ENCODE measurements at places on chromosomes 4 and X.

DNA sequence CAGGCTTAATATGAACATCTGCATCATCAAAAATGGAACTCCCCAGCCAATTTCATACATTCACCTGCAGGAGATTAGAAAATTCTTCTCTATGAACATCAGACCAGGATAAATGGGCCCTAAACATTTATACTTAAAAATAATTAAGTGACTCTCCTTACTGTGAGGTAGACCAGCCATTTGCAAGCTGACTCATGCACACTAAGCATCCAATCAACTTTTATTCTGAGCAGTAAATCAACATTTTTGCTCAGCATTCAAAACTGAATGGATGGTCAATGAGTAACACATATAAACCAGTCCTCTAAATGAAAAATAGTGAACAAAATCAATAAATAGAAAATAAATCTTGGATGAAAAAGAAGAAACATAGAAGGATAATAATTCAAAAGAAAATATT, 19.9 kb upstream of the PCDH10 start:
- no peak for DNase-seq

- DNase-seq, result peak; percentile 81
Measured at GRCh38 chr4:1351854-1352566, 5.0 kb downstream of the UVSSA start.

DNA sequence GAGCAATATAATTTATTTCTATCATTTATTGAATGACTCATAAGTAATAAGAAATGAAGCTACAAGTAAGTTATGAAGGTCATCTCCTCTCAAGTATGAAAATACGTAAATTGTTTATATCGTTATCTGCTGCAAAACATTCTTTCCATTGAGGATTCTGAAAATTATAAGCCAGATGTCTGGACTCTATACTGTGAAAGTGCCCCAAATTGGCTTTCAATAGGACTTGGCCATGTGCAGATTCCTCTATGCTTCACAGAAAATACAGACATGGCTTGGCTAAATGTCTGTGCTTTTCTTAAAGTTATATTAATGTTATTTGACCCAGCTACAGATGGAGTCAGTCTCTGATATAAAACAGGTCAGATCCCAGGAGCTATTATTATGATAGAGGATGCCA, 2109.9 kb upstream of the AGA start:
- no peak for DNase-seq

DNA sequence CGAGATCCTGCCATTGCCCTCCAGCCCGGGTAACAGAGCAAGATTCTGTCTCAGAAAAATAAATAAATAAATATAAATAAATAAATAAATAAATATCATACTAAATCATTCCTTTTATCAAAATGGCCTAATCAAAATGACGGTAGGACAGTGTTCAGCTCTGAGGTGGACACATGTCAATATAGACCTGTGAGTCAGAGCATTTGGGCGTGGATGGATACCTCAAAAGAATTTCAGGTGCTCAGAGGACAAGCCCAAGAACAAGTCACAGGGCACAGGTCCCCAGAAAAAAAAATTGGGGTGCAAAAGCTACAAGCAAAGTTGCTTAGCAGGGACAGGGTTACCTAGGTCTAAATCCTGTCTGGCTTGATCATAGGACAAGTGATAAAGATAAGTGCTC, 204.7 kb upstream of the HS3ST1 start:
- DNase-seq, result no peak

DNA sequence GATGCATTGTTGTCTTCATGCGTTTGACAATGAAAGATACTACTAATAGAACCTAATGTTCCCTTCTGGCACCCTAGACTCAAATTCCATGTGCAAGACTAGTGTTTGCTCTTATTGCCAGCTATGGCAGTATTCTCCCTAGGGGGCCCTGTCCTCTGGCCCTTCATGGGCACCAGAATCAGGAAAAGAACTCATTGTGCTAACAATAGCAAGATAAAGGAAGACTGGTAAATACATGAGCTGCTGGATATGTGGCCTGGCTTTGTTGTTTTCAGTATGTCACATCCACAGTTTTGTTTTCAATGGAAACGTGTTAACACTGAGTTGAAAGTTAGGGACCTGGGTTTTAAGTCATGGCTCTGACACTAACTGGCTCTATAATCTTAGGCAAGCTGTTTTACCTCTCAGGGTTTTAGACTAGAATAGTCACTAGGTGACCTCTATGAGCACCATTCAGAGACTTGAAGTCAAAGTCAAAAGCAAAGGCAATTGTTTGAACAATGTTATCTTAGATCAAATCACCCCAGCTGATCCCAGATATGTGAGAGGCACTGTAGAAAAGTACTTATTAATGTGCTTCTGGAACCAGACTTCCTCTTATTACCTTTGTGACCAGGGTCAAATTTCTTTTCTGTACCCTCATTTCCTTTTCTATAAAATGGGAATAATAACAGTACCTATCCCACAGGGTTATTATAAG, 253.7 kb upstream of the DIAPH2 start:
- no peak for DNase-seq

DNA sequence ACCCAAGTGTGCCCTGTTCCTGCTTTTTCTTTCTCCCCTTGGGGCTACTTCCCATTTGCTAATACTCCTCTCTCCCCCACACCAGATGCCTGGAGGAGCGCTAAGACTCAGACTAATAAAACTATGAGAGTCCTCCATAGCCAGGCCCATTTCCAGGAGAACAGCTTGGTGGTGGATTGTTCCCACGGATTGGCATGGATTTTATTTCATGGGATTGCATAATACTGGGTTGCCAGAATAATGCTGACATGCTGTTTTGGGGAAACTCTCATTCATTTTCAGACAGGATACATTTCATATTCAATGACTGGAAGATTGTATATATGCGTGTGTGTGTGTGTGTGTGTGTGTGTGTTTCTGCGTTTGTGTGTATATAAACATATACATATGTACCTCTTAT, 447.5 kb upstream of the PITX2 start:
- DNase-seq, result no peak

DNA sequence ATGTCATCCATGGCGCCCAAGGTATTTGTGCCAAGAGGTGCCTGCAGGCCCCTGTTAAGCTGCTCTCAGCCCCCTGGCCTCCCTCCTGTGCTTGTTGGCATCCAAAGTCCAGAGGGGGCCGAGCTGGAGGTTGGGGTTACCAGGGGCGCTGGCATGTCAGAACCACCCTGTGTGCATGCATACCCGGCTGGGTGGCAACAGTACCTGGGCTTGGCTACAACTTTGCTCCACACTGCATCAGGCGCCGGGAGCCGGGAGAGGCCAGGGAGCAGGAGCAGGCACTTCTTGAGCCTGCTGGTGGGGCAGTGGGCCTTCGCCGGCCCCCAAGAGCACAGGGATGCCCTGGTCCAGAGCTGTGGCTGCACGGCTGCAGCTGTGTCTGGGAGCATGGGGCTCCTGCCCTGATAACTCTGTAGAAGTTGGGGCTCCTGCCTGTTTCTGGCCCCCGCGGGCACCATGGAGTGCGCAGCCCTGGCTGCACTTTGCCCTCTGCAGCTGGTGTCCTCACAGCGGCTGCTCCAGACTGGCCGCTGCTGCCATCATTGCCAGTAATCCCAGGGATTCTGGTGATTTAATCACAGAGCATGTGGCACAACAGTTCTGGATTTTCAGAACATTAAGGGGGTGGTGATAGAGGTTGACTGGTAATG, 130.3 kb downstream of the ARHGAP10 start:
- DNase-seq, result no peak

- peak; percentile 85 for DNase-seq
Measured at GRCh38 chr4:118969359-118969758, 80.7 kb downstream of the SYNPO2 start.

DNA sequence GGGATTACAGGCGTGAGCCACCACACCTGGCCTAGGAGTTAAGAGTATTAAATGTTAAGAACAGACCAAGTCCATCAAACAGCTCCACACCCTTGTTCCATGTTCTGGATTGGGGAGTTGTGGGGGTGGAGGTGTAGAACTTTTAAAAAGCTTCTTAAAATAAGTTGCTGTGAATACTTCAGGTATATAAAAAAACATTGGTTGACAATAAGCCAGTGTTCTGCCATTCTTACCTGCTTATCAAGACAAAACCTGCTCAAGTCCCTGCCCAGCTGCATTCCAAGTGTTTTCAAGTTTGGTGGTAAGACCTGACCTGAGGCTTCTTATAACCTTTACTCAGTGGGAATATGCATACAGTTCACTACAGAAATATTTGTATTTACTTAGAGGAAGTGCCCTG, 6.4 kb downstream of the RBM3 start:
- no peak for DNase-seq

DNA sequence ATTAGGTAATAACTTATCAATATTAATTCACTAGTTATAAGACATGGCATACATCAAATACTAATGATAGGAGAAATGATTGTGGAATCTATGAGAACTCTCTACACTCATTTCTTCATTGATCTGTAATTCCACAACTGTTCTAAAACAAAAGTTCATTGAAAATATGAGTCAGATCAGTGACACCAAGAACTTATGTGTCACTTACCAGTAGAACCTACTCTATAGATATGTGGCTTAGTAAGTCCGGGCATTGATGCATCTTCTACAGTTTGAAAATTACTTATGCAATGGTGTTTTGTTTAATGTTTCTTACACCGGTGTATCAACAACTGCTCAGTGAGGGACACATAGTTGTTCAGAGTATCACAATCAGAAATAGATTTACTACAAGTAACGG, 520.3 kb downstream of the ARAP2 start:
- DNase-seq, result no peak

DNA sequence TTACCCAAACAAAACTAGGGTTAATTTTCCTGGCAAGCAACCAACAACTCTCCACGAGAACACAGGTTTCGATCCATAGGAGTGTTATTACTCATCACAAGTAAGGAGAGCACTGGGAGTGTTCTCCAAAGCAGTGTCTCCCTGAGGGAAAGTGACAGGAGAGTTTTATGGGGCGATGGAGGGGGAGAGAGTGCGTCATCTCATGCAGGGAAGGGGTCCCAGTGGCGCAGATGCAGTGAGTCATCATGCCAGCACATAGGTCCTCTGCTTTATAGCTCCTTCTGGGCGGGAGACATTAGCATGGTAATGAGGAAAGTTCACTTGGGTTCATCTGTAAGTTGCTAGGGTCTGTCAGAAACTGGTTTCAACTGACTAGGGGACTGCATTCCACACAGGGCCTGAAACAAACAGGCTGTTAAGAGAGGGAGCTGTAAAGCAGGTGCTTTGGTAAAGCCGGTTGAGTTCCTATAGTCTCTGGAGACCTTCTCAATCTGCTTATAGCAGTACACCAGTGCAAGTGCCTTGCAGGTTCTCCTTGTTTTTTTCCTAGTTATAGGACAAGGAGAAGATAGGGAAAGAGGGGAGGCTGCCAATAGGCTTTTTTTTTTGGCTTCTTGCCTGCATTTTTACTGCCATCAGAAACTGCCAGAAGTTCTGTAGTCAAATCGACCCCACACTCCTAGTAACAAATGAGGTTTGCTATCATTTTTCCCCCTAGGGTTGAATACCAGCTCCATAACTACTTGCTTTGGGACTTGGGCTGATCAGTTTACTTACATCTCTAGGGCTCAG, 12.8 kb upstream of the BOD1L1 start:
- DNase-seq, result peak; percentile 51

DNA sequence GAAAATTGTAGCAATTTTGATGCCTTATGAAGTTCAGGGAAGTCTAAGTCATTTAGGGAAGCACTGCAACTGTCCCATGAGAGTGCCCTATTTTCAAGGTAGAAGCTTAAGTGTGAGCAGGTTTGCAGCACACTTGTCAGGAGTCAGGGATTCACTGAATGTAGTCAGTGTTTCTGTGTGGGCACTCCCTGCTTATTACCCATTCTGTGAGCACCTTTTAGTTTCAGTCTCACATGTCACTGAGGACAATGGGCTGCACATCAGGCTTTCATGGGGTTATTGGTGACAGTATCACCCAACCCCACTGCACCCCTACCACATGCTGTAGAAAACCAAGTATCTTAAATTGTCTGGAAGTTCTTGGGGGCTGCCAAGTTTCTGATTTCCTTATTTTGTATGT, 2.9 kb upstream of the CCNG2 start:
- no peak for DNase-seq

GRCh38 chrX:48806081-48806480, 4.2 kb downstream of the HDAC6 start:
- DNase-seq, result peak; percentile 12

DNA sequence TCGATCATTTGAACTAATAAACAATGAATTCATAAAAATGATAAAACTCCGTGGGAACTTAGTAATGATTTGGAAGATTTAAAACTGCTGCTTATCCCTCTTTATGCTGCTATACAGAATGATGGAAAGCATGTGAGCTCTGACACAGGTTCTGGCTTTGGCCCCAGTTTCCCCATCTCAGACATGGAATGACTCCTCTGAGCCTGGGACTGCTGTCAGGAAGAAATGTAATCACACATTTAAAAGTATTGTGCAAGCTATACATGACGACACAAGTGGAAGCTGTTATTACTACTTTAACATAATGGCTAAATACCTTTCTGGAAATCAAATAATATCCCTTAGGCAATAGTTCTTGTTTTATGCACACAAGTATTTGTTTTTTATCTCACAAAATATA, 161.7 kb downstream of the DCHS2 start:
- peak; percentile 20 for DNase-seq

- DNase-seq, result peak; percentile 42
Measured at GRCh38 chr4:168978001-168978700, 31.9 kb downstream of the CBR4 start.

GRCh38 chr4:76011700-76012387, 4.5 kb upstream of the CXCL9 start:
- peak; percentile 83 for DNase-seq

DNA sequence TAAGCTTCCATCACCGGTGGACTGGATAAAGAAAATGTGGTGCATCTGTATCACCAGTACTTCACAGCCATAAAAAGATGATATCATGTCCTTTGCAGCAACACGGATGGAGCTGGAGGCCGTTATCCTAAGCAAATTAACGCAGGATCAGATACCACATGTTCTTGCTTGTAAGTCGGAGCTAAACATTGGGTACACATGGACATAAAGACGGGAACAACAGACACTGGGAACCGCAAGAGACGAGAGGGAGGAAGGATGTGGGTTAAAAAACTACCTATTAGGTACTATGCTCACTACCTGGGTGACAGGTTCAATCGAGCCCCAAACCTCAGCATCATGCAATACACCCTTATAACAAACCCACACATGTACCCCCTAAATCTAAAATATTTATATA, 16.3 kb upstream of the IDS start:
- DNase-seq, result no peak

- peak; percentile 63 for DNase-seq
Measured at GRCh38 chr4:153497091-153497531, 31.0 kb downstream of the TMEM131L start.

DNA sequence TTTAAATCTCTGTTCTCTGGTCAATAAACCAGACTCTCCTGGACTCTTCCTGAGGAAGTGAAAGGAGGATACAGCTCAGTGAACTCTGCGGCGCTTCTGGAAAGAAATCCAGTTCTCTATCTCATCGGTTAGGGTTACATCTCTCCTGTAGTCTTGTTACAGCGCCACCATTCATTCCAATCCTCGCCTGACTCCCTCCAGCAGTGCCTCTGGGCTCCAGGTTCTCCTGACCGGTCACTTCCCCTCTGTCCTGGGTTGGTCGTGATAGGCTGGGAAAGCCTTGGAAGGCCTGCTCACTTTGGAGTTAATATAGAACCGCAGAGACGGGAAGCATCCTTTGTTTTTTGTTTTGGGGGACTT, 97.0 kb upstream of the STOX2 start:
- DNase-seq, result no peak
